ENCODE measurements at places on chromosomes 5 and 9.

GRCh38 chr5:177601577-177602457, 1.9 kb downstream of the B4GALT7 start:
- no peak overlapping the region for H3K4me3 ChIP-seq
- H3K27me3 ChIP-seq = no peaks in the 10 kb centered on the region
- peaks cover 11% of the 10 kb centered on the region for H3K4me1 ChIP-seq
- no peaks in the 10 kb centered on the region for H3K36me3 ChIP-seq
- DNase-seq = no peak

- no peak for DNase-seq
- no peaks in the 10 kb centered on the region for H3K4me1 ChIP-seq
- H3K36me3 ChIP-seq = no peaks in the 10 kb centered on the region
- no peak overlapping the region for H3K27ac ChIP-seq
- H3K4me3 ChIP-seq = no peak overlapping the region
- no peaks in the 10 kb centered on the region for H3K27me3 ChIP-seq
These were observed 24.0 kb upstream of the OCLN start for GRCh38 chr5:69468631-69469030.

DNA sequence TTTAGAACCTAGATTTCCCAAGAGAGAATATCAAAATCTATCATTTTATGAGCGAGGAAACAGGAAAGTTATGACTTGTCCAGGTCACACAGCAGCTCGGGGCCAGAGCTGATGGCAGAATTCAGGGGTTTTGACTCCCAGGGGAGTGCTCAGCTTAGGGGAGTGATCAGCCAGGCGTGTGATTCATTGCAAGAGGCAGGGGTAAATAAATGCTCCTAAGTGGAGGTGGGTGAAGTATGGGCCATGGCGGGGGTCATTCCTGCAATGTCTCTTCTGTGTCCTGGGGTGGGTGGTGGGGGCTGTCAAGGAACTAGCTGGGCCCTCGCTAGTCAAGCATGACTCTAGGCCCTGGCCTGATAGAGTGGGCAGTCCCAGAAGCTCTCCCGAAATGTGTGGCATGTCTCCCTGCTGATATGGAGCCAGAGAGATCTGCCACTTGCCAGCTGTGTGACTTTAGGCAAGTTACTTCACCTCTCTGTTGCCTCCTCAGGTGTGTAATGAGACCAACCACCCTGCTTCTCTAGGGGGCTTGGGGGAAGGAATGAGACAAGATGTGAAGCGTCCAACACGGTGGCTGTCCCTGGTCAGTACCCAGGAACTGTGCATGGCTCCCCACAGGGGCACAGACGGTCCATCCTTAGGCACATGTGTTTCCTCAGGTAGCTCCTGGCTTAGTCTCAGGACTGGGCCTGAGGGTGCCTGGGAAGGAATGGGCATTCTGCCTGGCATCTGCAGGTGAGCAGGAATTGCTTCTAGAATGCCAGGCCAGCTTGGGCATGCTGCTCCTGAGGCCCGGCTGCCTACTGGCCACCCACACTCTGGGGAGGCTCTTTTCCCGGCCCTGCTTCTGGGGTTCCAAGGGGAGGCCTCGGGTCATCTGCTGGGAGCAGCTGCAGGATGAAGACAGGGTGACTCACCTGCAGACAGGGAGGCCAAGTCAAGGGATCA, 36.5 kb upstream of the SH3PXD2B start:
- no peak for DNase-seq
- no peak overlapping the region for H3K4me3 ChIP-seq
- H3K4me1 ChIP-seq = no peaks in the 10 kb centered on the region
- no peak overlapping the region for H3K27ac ChIP-seq
- H3K36me3 ChIP-seq = no peaks in the 10 kb centered on the region

DNA sequence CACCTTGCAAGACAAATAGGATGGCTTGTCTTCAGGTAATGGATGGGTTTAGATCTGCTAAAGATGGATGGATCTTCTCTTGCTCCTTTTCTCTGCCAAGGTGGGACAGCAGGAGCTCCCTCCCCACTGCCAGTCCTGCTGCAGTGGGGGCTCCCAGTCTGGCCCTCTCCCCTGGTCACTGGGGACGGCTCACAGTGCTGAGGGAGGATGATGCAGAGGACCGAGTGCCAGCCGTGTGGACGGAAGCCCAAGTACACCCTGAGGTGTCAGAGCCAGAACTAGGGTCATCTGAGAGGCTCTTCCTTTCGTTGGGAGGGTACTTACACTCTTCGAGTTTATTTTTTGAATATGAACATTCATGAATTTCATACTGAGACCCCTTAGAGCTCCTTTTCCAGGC, 5.7 kb downstream of the CCDC69 start:
- no peak for DNase-seq
- no peak overlapping the region for H3K4me3 ChIP-seq
- H3K36me3 ChIP-seq = no peaks in the 10 kb centered on the region
- no peaks in the 10 kb centered on the region for H3K27me3 ChIP-seq
- no peak overlapping the region for H3K27ac ChIP-seq
- H3K4me1 ChIP-seq = peaks cover 3% of the 10 kb centered on the region

DNA sequence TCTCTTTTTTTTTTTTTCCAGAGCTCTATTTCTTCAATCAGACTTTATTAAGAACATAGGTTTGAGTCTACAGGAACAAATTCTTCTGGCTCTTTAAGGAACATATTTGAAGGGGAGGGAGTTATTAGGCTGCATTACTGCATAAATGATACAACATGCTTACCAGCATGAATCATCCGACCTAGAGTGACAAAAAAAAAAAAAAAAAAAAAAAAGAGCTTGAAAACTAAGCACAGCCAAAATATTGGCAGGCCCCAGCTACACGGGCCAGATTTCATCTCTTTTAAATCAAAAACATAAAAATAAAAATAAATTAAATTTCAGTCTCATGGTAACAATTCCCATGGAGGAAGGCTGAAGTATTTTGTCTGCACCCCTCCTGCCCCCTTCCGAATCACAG, 26.3 kb downstream of the MSX2 start:
- DNase-seq = no peak
- H3K27ac ChIP-seq = no peak overlapping the region
- no peaks in the 10 kb centered on the region for H3K4me1 ChIP-seq
- H3K27me3 ChIP-seq = peaks cover 33% of the 10 kb centered on the region
- peak overlapping the region; percentile 57 for H3K4me3 ChIP-seq

- no peaks in the 10 kb centered on the region for H3K36me3 ChIP-seq
- no peak overlapping the region for H3K27ac ChIP-seq
- H3K4me3 ChIP-seq = no peak overlapping the region
These were observed 4.1 kb downstream of the SNCB start for GRCh38 chr5:176625966-176626875.

GRCh38 chr5:39016587-39017275, 57.5 kb downstream of the RICTOR start:
- no peaks in the 10 kb centered on the region for H3K36me3 ChIP-seq
- no peak overlapping the region for H3K27ac ChIP-seq
- no peak overlapping the region for H3K4me3 ChIP-seq

DNA sequence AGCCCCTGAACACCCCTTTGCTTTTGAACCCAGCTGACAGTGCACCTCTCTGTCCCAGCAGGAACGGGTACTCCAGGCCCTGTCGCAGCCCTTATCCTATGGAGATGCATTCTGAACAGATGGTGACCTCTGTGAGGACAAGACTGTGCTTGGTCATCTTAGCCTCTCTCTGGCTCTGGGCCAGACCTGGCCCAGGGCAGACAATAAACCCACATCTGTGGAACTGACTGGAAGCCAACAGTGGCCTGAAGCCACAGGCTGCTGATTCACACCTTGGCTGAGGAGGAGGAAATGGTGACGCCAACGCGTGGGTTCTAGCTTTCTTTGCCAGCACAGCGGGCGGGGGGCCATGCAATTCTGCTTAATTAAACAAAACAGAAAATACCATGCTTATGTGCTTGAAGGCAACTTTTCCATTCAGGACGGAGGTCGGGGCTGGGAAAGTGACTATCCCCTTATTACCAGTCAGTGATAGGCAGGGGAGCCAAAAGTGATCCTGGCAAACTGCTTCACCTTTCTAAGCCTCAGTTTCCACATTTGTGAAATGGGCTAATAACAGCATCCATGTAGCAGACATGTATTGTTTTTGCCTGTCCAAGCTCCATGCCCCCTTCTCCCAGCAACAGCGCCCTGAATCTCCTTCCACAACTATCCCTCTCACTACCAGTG, 10.8 kb downstream of the SH3PXD2B start:
- H3K4me3 ChIP-seq = no peak overlapping the region
- H3K4me1 ChIP-seq = peaks cover 45% of the 10 kb centered on the region
- DNase-seq = no peak
- H3K36me3 ChIP-seq = no peaks in the 10 kb centered on the region

GRCh38 chr5:73441378-73441777, 7.2 kb downstream of the FOXD1 start:
- H3K27me3 ChIP-seq = no peaks in the 10 kb centered on the region
- peaks cover 8% of the 10 kb centered on the region for H3K36me3 ChIP-seq
- H3K4me3 ChIP-seq = no peak overlapping the region
- H3K27ac ChIP-seq = peak overlapping the region; percentile 83

- no peak overlapping the region for H3K27ac ChIP-seq
- H3K4me1 ChIP-seq = no peaks in the 10 kb centered on the region
- no peaks in the 10 kb centered on the region for H3K27me3 ChIP-seq
These were observed 295.9 kb downstream of the NFIB start for GRCh38 chr9:14018081-14018480.

DNA sequence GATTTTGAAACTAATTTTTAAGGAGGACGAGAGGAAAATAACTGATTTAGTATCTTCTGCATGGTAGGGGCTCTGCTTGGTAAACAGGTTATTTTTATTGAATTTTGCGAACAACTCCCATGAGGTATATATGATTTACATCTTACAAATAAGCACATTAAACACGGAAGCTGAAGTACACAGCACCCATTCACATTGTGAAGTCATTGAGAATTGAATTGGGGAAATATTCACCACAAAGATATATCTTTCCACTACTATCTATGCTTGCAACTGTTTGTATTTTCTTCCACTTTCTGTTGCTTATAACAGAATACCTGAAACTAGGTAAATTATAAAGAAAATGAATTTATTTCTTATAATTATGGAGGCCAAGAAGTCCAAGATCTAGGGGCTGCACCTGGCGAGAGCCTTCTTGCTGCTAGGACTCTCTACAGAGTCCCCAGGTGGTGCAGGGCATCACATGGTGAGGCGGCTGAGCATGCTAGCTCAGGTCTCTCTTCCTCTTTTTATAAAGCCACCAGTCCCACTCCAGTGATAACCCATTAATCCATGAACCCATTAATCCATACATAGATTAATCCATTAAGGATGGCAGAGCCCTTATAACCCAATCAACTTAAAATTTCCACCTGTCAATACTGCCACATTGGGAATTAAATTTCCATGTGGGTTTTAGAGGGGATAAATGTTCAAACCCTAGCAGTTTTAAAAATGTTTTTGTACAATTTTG, 79.0 kb upstream of the ZNF608 start:
- H3K4me3 ChIP-seq = no peak overlapping the region
- no peaks in the 10 kb centered on the region for H3K4me1 ChIP-seq
- no peak overlapping the region for H3K27ac ChIP-seq
- H3K27me3 ChIP-seq = no peaks in the 10 kb centered on the region

- no peaks in the 10 kb centered on the region for H3K27me3 ChIP-seq
- no peaks in the 10 kb centered on the region for H3K36me3 ChIP-seq
- H3K4me1 ChIP-seq = no peaks in the 10 kb centered on the region
- H3K27ac ChIP-seq = no peak overlapping the region
- DNase-seq = no peak
- H3K4me3 ChIP-seq = no peak overlapping the region
These were observed 18.6 kb upstream of the ZNF366 start for GRCh38 chr5:72525816-72526215.

DNA sequence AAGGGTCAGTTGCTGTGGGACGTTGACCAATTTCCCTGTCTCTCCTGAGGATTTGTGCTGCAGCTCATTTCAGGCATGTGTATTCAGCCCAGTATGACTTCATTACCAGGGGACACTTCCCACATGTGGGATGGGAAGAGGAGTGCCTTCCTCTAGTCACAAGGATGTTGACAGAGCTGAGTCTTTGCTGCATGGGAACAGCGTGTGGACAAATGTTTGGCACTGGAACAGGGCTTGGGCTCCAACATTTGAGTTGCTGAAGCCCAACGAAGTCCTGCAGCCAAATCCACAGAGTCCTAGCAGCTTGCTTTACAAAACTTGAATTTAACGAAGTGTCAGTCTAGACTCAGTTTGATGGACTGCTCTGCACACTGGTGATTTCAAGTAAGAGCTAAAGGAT, 283.2 kb downstream of the SH3GL2 start:
- no peaks in the 10 kb centered on the region for H3K27me3 ChIP-seq

GRCh38 chr9:34651876-34652601, at the start of gene IL11RA:
Gene IL11RA (plus strand): TSS chr9:34652185. CDS start chr9:34655218, 3,033 bp downstream.
- peaks cover 35% of the 10 kb centered on the region for H3K4me1 ChIP-seq
- no peaks in the 10 kb centered on the region for H3K36me3 ChIP-seq

GRCh38 chr5:167346461-167346860, 945.0 kb upstream of the WWC1 start:
- no peaks in the 10 kb centered on the region for H3K36me3 ChIP-seq
- H3K27ac ChIP-seq = no peak overlapping the region
- no peak overlapping the region for H3K4me3 ChIP-seq
- no peaks in the 10 kb centered on the region for H3K27me3 ChIP-seq
- DNase-seq = no peak
- no peaks in the 10 kb centered on the region for H3K4me1 ChIP-seq

GRCh38 chr5:111411301-111411700, 101.0 kb downstream of the STARD4 start:
- H3K4me1 ChIP-seq = no peaks in the 10 kb centered on the region
- no peak for DNase-seq
- no peaks in the 10 kb centered on the region for H3K36me3 ChIP-seq
- H3K27me3 ChIP-seq = no peaks in the 10 kb centered on the region

GRCh38 chr9:91943478-91944470, 6.3 kb downstream of the ROR2 start:
- H3K4me3 ChIP-seq = no peak overlapping the region
- H3K4me1 ChIP-seq = peaks cover 4% of the 10 kb centered on the region
- H3K27ac ChIP-seq = no peak overlapping the region
- DNase-seq = no peak
- peaks cover 3% of the 10 kb centered on the region for H3K36me3 ChIP-seq
- 0 out of 2 replicates have a peak, but pooled peaks cover 2% of the 10 kb centered on the region for H3K27me3 ChIP-seq

GRCh38 chr5:93532370-93532769, 48.6 kb downstream of the NR2F1-AS1 start:
- H3K27ac ChIP-seq = no peak overlapping the region
- H3K36me3 ChIP-seq = no peaks in the 10 kb centered on the region
- H3K27me3 ChIP-seq = no peaks in the 10 kb centered on the region
- H3K4me1 ChIP-seq = peaks cover 3% of the 10 kb centered on the region

DNA sequence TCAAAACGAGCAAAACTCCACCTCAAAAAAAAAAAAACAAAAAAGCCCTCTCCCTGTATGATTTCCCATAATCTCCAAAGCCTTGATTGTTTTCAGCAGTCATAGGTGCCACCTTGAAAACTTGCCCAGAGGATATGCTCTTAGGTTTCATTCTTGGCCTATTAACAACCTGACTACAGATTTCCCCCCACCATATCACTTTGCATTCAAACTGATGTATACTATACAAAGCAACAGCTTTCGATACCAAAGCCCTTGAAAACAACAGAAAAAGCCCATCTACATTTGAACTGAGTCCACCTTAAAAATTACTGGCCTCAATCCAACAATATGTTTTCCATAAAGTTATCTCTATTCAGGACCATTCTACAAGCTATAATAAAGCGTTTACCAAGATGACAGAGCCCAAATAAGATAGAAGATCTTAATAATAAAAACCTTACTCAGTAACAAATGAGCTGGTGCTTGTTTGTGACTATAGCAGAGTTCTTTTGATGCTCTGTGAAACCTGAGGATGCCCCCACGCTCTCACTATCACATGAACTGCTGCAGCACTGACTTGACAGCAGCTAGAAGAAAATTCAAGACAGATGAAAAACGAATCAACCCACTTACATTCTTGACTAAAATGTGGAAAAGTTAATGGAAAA, 44.4 kb downstream of the FNBP1 start:
- DNase-seq = no peak
- no peak overlapping the region for H3K4me3 ChIP-seq
- H3K27ac ChIP-seq = no peak overlapping the region
- peaks cover 12% of the 10 kb centered on the region for H3K4me1 ChIP-seq
- H3K27me3 ChIP-seq = no peaks in the 10 kb centered on the region

GRCh38 chr5:125140220-125140619, 393.8 kb upstream of the ZNF608 start:
- H3K4me3 ChIP-seq = no peak overlapping the region
- no peaks in the 10 kb centered on the region for H3K36me3 ChIP-seq
- no peak overlapping the region for H3K27ac ChIP-seq

All from Panc1 (cell line).